ENCODE measurements at places on chromosomes 7 and 10. TPM values are rescaled to one million over a fixed set of nuclear protein-coding genes. Genes with fewer than 3 reads are reported as not detected.

GSTK1 gene
- total RNA-seq: 3.2 TPM

HOXA4 gene
- total RNA-seq: not detected

SFTPA1 gene
- not detected for total RNA-seq

FAM241B gene
- total RNA-seq: 27.8 TPM

HOXA3 gene
- total RNA-seq: 2.2 TPM

CH25H gene
- not detected for total RNA-seq

PON1 gene
- not detected for total RNA-seq

GLI3 gene
- not detected for total RNA-seq

ZNF488 gene
- not detected for total RNA-seq

FBXL13 gene
- total RNA-seq: 1.7 TPM

Data from G401 (cell line).